ENCODE measurements at places on chromosomes 2 and 18.

- DNase-seq: no peak
These were observed 192.0 kb upstream of the TANK start for GRCh38 chr2:160968183-160968582.

DNA sequence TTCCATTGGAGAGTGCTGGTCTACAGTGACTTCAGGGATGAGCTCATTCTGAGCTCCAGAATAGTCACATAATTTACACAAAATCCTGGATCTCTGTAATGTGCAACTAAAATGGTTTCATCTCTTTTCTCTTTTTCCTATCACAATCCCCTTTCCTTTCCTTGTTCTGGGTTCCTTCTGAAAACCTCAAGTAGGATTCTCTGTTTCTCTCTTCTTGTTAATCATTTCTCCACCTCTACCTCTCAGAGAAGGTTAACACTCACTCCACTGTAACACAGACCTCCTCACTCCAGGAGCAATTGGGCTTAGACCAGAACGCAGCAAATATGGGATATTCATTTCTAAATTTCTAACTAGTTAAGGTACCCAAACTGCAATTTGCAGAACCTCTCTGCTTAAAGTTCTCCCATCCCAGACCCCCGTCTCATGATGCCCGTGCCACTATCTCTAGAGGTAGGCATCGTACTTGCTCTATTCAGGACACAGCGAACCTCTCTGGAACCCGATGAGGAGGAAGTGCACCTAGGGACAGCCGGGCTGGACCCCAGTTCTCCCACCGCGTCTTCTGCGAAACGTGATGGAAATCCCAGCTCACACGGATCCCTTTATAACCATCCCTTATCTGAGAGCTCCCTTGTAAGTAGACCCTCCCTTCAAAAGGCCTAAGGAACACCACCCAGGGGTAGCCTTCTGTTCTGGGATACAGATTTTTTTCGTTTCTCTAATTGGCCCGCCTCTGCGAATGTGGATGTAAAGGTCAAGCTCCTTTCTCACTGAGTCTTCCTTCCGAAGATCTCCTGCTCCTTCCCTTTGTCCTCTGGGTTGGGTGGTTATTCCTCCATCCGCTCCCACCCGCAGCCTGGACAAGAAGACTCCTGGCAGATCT lies 1.3 kb downstream of the FOXI3 start:
- no peak for DNase-seq

GRCh38 chr2:1422131-1422530 lies 8.9 kb downstream of the TPO start:
- no peak for DNase-seq

DNA sequence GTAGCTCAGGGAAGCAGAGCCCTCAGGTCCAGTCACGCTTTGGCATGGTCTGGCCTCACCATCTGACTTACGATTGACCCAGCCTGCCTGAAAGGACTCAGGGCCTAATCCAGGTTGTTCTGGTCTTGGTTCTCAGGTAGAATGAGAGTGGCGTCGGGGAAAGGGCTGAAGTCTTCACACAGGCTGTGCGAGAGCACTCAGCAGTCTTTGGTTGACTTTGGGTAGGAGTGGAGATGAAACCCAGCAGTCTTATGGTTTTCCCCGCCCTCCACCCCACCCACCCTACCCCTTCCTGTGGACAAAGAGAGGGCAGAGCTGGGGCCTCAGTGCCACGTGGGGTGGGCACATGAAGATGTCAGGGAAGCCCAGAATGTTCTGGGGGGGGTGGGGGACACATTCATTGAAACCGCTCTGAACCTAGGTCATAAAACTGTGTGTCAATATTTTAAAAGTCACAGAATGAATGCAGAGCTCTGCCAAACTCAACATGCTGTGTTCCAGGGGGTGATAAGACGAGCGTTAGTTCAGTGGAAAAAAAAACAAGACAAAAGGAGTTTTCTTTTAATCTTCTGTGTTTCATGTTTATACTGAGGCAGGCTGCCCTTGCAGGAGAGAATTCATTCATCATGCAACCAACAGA lies 58.6 kb upstream of the ALPP start:
- no peak for DNase-seq

DNA sequence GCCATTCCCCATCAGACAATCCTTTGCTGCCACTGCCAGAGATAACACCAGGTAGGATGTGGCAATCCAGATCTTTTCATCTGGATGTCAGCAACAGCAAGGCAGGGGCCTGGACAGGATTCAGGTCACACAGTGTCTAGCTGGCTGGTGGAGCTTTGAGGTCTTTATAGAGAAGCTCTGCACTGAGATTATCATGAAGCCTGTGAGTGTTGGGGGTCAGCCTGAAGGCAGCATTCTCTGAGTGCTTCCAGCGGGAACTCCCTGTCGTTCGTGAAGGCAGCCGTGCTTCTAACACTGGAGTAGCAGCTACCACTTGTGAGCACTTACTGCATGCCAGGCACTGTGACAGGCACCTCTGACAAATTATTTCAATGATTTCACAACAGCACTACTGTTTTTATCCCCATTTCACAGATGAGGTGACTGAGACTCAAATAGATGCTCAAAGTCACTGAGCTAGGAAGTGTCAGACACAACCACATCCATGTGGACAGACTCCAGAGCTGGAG lies 85.7 kb downstream of the SEMA4F start:
- DNase-seq: no peak

GRCh38 chr2:157426477-157426994 lies 17.4 kb downstream of the CYTIP start:
- DNase-seq: no peak

DNA sequence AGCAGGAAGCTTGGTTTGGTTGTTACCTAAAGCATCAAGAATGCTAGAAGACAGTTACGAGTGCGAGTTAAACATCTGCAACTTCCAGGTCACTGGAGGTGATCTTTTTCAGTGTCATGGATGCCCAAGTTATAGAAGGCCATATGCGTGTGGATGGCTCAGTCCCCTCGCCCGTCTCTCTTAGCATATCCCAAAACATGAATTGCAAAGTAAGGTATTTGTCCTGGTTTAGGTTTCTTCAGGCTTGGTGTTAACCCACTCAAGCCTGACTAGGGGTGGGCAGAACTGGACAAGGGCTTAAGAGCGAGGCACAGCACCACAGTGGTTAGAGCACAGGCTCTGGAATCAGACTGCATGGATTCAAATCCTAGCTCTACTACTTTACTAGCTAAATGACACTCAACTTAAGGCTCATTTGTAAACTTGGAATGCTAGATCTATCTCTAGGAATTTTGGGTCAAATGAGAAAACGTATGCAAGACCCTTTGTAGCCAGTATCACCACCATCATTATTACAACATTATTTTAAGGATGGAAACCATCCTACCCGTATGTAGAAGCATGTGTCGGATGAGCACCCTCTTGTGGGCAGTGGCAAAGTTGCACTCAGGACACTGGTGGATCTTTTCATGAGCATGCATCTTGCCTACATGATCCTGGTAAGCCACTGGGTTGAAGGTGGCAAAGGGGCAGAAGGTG lies 11.2 kb downstream of the ZNF142 start:
- DNase-seq: no peak

GRCh38 chr18:24018299-24018886 lies 3.8 kb downstream of the TTC39C start:
- DNase-seq: no peak

DNA sequence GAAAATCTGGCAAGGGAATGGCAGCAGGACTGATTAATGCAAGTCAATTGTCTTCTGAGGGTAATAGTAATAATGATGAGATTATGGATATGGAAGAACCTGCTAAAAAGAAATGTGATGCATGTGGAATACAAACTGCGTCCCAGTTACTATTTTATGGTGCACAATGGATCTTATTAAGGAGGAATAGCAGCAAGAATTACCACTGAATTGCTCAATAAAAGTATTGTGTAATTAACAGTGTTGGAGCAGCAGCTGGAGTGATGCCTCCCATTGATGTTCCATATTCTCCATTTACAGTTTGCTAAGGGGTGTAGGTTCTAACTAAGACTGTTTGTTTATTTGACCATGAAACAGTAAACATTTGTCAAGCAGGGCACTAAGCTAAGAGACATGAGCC lies 167.9 kb downstream of the HRH4 start:
- DNase-seq: no peak

DNA sequence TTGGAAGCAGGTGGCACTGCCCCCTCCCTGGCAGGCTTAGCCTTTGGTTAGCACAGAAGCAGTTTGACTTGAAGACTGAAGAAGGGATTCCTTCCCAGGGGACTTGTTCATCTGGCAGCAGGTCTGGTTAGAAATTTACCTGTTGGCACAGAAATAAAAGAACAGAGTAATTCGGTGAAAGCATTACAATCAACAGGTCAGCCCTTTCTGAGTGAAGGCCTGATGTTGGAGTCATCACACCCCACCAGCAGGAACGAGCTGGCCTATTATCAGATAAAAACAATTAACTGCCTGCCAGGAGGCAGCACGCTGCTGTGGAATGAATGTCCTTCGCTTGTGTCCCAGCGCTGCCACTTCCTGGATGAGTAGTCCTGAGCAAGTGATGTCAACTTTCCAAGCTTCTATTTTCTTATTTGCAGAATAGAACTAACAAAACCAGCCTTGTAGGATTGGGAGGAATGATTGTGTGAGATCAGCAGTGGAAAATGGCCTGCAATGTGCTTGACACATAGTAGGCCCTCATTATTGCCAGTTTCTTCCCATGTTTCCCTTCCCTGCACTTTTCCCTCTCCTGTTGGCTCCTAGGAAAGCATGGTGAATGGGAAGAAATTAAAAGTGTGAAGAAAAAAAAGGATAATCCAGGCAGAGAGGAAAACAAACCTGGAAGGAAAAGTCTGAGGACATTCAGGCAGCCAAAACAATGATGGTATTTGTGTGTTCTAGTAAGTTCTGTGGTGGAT lies 29.0 kb downstream of the LGALSL start:
- DNase-seq: no peak

DNA sequence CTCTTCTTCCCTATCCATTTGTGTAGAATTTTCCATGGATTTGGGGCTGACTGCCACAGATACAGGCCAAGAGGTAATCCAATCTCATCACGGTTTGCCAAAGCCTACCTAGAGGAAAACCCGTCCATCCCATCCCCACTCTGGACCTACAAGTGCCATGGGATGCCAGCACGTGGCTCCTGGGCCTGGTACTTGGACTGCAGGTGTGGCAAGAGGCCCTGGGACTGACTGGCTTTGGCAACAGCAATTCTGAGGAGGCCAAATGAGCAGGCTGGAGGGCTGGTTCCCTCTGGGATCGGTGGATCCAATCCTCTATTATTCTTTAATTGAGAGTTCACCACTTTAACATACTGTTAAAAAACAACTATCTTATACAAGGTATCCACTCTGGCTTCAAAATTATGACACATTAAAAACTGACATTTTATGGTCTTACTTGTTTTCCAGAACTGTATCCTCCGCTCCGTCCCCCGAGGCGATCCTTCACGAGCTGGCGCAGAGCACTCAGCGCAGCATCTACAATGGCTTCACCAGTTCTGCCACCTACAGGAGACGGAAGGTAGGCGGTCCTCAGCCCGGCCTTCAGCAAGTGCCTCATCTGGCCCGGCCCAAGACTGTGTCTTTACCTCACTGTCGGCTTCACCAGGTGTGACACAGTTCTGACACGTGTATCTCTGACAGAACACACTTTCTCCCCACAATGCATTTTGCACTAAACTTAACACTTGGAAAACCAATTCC lies 19.8 kb downstream of the PDIA6 start:
- no peak for DNase-seq

GRCh38 chr18:3605486-3605952 lies 155.5 kb downstream of the TGIF1 start:
- DNase-seq: no peak

DNA sequence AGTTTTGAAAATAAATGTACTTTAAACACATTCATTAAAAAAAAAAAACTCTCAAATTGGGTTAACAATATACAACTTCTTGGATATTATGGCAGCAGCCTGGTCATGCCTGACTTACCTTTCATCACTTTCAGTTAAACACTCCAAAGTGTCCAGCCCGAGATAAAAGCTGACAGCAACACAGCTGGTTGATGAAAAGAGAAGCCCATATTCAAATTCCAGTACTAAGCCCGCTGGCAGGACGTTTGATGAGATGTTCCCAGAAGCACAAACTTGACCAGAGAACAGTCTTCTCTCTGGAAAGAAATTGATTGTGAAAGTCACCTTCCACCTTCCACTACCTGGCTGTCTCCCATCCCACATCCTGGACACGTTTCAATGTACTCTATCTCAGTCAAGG lies 586.3 kb downstream of the TDRD15 start:
- DNase-seq: no peak

DNA sequence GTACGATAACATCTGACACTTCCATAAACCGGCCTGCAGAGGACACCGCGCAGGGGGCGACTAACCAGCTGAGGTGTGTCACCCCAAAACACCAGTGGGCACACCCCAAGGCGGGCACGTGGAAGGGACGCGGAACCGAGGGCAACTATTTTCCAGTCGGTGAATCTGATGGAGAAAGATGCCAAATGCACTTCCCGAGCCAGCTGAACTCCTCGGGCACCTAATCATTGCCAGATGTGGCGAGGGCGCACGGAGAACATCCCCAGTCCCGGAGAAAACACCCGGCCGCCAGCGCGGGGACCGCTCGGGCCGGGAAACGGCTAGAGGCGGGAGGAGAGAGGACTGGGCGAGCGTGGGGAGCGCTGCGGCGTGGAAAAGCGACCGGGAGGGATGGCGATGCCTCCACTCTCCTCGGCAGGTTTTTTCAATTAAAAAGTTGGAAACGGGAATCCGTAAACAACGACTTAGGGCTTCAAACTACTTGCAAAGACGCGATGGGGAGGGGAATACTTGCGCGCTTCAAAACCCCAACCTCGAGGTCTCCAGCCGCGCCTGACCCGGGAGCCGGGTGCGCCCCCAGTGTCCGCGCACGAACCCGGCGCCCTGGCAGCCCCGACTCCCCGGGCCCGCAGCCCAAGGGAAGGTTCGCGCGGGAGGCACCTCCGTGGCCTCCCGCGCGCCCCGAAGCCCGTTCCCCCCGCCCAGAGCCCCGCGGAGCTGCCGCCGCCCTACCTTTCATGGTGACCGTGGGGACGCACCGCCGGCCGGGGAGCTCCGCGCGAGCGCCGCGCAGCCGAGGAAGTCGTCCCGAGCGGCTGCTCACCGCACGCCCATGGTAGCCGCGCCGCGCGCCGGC lies 497 bp downstream of the COLEC12 start:
- no peak for DNase-seq

GRCh38 chr2:120583851-120584570 lies 151.7 kb upstream of the GLI2 start:
- no peak for DNase-seq

- DNase-seq: no peak
These were observed 71.8 kb upstream of the SPRED2 start for GRCh38 chr2:65504201-65504600.

GRCh38 chr2:9655441-9656269 lies 24.9 kb upstream of the YWHAQ start:
- DNase-seq: no peak

- DNase-seq: no peak
These were observed 19.8 kb downstream of the EVX2 start for GRCh38 chr2:176063958-176064357.

- no peak for DNase-seq
These were observed 109.4 kb upstream of the FANCL start for GRCh38 chr2:58350484-58350883.
